ENCODE measurements at places on chromosomes 11 and 22. TPM values are rescaled to one million over a fixed set of nuclear protein-coding genes. Genes with fewer than 3 reads are reported as not detected.

DNA sequence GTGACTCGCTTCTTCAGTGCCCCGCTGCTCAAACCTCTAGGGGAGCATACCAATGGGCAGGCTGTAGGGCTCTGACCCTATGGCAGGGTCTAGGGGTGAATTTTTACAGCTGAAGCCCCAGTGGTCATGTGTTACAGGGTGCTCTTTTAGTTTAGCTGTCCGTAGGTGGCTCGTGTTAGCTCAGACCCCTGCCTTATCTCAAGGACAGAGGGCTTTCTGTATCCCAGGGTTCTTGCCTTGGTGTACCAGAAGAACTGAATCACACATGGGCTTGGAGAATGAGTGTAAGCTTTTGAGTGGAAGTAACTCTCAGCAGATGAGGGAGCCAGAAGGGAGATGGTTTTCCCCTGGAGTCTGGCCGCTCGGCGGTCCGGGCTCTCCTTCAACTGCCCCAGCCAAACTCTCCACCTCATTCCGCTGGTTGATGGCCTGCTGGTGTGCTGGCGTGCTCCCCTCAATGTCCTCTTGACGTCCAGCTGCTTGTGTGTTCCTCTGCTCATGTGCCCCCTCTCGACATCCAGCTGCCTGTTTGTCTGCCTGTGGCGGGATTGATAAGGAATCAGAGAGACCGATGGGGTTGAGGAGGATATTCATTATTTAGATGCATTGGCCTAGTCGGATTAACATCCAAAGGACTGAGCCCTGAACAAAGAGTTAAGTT, 37.5 kb downstream of the BIRC2 start:
- DNase-seq: no peak

DNA sequence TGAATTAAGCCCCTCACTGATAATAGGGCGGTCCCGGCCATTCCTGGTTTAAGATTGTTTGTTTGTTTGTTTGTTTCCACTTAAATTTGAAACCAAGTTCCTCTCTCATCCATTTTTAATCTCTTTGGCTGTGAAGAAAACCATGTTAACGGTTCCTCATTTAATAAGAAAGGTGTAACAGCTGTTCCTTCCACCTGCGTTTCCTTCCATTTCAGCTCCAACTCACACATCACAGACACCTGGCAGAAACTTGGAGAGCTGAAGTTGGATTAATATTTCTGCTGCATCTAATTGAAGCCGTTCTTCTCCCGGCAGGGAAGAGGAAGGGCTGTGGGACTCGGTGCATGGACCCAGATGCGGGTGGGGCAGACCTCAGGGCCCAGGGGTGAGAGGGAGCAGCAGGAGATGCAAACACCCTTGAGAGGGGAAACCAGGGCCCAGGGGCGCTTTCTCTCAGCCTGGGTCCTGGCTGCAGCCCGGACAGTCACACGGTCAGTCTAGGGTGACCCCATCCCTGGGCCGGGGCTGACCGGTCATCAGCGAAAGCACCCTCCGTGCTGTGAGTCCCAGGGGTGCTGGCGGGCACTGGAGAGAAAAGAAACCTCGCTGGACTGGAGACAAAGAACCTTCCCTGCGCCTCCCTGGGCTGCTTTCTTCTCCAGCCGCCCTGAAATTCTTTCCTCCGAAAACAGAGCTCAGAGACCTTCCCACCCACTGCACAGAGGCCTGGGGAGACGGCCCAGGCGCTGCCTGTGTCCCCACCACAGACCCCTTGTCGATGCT, 242.0 kb downstream of the BRD1 start:
- no peak for DNase-seq

GRCh38 chr11:29159552-29160465, 857.0 kb downstream of the KCNA4 start:
- DNase-seq: peak; percentile 80

- DNase-seq: no peak
These were observed 1.3 kb downstream of the GRIK4 start for GRCh38 chr11:120512739-120513435.

DNA sequence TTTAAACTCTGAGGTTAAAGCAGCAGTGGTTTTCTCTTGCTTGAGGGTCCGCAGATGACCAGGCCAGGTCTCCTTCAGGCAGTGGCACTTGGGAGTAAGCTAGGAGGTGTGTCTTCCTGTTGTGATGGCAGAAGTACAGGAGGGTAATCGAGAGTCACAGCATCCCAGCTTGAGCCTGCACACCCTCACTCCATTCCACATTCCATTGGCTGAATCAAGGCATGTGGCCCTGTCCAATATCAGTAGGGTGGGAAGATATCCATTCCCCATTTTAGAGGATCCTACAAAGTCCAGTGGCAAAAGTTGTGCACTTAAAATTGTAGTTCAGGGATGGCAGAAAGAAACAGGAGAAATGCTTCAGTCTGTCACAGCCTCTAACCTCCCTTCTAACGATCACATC, 23.3 kb downstream of the OSBP2 start:
- no peak for DNase-seq

GRCh38 chr11:115996808-115997188, 492.6 kb upstream of the CADM1 start:
- no peak for DNase-seq

DNA sequence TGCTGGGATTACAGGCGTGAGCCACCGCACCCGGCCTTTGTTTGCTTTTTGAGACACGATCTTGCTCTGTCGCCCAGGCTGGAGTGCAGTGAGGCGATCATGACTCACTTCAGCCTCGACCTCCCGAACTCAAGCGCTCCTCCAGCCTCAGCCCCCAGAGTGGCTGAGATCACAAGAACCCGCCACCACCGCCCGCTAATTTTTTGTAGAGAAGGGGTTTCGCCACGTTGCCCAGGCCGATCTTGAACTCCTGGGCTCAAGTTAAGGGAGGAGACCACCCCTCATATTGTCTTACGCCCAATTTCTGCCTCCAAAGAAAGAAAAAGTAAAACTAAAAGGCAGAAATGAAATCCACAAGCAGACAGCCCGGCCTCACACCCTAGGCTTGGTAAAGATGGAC, 1.5 kb upstream of the POLA2 start:
- DNase-seq: no peak

The LBHD1 gene
- total RNA-seq: 8.7 TPM

The MMP8 gene
- not detected for total RNA-seq

The MPZL2 gene
- 13.7 TPM for total RNA-seq

Measured in MCF 10A (cell line).